ENCODE measurements at places on chromosomes 13 and 19.

DNA sequence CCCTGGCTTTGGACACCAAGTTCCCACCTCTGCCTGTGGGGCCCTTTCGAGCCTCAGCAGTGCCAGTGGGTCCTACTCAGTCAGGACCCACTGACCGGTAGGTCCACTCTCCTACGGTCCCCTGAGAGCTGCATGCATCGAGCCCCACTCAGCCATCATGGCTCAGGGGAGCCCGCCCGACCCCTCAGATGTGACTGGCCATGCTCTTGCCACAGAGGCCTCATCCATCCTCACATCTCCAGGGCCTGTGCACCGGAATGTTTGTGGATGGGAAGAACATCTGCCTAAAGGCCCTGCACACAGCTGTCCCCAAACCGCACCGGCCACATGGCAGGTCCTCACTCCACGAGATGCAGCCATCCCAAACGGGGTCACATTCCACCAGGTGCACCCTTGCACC lies 52.6 kb upstream of the C13orf46 start:
- no peak for DNase-seq

DNA sequence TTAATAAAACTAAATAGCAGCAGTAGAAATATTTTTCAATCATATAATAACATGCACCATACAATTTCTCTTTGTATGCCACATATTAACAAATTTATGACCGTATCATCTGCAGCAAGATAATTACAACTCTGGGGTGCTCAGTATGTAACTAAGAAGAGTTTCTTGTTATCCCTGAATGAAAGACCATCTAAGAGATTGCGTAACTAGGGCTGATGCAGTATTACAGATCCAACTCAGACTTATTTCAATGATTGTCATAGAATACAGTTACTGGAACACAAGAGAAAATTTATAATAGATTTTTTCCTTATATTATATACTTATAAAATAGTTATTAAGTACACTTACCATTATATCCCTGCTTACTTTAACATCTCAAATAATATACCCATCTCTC lies 305.1 kb downstream of the SLITRK1 start:
- DNase-seq, result no peak

DNA sequence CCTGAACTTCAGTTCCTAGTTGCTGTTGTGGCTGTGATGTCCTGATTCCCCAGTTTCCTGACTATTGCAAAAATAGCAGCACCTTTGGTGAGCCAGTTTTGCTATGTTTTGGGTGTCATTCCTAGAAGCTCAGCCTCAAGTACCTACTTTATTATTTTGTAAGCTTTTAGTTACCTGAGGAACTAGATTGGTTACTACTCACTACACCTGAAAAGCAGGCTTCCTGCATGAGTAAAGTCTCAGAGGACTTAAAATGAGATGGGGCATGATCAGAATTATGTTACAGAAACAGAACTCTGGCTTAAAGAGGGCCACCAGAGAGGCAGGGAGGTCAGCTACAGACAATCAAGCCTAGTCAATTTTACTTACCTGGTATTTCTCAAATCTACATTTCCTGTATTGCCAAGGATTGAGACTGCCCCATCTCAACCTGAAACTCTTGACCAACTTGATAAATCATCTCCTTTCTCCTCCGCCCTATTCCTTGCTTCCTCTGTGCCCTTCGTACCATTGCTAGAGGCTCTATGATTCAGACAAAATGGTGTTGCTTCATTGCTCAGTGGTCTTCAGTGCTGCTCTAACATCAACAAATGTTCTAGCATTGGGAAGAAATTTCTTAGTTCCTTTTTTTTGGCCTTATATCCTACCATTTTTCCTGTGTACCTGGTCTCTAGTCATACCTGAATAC lies 58.9 kb downstream of the RAP2A start:
- no peak for DNase-seq

DNA sequence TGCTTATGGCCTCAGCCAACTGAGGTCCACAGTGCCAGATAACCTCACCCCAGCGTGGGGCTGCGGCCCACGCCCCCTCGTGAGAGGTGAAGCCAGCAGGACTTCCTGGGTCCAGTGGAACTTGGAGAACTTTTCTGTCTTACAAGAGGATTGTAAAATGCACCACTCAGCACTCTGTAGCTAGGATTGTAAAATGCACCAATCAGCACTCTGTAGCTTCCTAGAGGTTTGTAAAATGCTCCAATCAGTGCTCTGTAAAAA lies 109.1 kb downstream of the AKAP11 start:
- DNase-seq, result no peak

DNA sequence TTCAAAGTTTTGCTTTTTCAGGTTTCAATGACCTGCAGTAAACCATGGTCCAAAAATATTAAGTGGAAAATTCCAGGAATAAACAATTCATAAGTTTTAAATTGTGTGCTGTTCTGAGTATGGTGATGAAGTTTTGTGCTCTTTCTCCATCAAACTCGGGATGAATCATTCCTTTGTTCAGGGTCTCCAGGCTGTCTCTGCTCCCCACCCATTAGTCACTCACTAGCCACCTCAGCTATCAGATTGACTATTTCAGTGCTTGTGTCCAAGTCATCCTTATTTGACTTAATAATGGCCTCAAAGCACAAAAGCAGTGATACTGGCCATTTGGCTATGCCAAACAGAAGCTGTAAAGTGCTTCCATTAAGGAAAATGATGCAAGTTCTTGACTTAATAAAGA lies 1140.4 kb downstream of the EFNB2 start:
- DNase-seq, result no peak

- no peak for DNase-seq
These were observed 651.2 kb upstream of the MIR17HG start for GRCh38 chr13:90696254-90696653.

DNA sequence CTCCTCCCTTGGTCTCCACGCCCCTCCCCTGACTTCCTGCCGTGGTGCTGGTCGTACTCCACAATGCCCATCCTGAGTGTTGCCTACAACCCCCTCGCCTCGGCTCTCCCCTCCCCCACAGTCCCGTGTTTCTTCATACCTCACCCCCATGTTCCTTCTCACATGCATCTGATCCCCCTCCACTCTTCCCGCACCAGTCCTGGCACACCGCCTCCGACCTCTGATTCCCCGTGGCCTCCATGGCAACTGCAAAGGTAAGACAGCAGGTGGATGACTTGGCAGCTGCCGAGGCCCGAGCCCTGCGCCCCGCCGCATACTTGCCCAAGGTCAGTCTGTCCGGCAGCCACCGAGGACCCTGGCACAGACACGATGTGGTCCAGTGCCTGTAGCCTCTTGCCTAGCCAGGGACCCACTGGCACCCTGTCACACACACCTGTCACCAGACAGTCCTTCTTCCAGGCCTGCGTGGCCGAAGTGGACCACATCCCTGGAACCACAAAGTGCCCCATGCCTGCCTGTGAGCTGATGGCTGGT lies 16.1 kb upstream of the SDHAF1 start:
- DNase-seq, result no peak

DNA sequence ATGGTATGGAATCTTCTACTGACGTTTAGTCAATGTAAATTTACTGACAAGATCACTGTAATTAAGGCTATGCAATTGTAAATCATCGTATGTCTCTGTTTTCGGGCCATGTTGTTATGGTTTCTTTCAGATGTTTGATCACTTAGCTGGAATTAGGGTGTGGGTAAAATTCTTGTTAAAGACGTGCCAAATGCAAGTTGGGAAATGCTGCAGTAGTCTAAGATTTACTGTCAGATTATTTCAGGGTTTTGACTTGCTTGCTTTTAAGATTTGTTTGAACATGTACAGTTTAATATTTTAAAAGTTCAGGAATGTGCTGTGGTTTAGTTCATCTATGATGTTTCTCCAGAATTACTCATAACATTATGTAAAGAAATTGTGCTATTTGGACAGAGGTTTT lies 10.8 kb downstream of the NDFIP2 start:
- DNase-seq, result no peak

GRCh38 chr19:14072535-14073260 lies at the start of gene MISP3:
TSS of gene MISP3 (plus strand) at chr19:14072786. CDS start at chr19:14073310, 524 bp downstream.
- DNase-seq, result no peak

DNA sequence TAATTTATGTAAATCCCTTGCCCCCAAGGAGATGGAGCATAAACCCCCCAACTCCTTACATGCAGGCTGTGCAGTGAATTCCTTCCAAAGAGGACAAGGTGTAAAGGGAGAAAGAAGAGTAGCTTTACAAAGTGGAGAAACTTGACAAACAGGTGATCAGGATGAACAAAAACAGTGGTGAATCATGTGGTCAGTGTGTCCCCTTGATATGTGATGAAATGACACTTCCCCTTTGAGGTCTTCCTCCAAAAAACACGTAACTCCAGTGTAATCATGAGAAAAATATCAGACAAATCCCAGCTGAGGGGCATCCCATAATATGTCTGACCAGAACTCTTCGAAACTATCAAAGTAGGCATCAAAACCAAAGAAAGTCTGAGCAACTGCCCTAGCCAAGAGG lies 29.5 kb upstream of the AKT2 start:
- DNase-seq, result no peak

- DNase-seq, result peak; percentile 26
These were observed 435 bp upstream of the ZNF382 start for GRCh38 chr19:36604656-36605100.

GRCh38 chr19:14164724-14165493 lies 28.5 kb upstream of the ASF1B start:
- DNase-seq, result no peak

- no peak for DNase-seq
These were observed 1.8 kb downstream of the DBP start for GRCh38 chr19:48635263-48635965.

DNA sequence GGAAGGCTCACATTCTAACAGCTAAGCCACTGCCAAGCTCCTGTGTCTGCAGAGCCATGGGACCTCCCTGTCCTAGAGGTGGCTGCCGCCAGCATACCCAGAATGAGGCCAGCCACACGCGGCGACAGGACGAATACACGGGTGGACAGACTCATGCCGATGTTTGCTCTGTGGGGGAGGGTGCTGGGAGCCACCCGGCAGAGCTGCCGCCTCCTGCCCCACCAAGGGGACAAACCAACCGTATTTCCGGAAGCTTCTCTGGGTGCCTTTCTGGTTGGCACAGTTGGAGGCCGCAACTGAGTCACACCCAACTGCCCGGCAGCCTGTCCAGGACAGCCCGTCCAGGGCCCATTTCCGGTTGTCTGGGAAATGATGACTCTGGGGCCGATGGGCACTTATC lies 20.3 kb downstream of the C13orf46 start:
- DNase-seq, result no peak

DNA sequence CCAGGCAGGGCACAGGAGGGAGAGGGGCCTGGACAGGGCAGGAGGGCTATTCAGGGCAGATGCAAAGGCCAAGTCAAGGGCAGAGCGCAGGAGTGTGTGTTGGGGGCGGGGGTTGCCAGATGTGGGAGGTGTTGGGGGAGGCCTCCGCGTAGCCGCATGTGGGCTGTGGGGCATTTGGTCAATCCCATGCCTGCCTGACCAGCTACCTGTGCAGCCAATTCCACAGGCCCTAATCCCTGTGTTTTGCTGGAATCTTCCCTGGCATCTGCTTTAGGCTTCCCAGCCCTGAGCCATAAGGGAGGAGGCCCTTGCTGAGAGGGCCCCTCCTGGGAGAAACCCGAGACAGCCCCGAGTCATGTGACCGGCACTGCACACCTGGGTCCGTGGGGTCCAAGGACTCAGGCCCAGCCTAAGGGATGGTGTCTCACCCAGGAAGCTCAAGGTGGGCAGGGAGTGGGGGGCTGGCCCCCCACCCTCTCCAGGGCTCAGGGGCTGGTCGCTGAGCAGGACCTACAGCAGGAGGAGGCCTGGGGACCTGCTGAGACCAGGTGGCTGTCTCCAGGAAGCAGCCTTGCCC lies 20.3 kb downstream of the RFX1 start:
- DNase-seq, result no peak

GRCh38 chr19:9969688-9969975 lies 33.3 kb upstream of the OLFM2 start:
- no peak for DNase-seq

DNA sequence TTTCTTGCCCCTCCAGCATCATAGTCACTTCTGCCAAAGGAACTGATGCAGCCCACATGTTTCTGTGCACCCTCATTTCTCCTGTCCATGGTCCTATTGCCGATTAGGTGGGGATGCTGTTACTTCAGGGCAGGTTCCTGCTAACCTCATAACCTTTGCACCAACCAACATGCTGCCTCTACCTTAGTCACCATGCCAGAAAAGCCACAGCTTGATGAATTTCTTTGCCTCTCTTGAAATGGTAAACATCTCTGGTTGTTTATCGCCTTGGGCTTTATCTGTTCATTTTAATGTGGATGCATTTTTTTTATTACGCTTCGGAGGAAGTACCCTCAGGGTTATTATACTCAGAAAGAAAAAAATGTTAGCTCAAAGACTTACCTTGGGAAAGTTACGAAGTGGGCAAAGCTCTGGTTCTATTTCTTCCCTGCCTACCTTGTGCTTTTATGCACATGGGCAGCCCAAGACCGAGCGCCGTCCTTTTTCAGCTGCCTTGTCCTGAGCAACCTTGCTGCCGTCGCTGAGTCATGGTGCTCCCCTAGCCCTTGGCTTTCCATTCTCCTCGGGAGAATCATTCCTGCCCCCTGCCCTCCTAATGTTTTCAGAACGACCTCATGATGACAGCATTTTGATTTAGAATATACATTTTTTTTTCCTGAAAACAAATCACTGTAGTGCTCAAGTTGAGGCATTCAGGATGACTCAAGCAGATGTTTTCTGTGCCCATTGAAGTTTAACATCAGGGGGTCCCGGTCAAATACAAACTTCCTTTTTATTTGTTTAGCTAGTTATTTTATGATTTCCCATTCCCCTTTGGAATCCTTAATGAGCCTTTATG lies 280.0 kb downstream of the SHISA2 start:
- no peak for DNase-seq

- DNase-seq, result no peak
These were observed 270.0 kb upstream of the PCDH20 start for GRCh38 chr13:61685682-61686012.

DNA sequence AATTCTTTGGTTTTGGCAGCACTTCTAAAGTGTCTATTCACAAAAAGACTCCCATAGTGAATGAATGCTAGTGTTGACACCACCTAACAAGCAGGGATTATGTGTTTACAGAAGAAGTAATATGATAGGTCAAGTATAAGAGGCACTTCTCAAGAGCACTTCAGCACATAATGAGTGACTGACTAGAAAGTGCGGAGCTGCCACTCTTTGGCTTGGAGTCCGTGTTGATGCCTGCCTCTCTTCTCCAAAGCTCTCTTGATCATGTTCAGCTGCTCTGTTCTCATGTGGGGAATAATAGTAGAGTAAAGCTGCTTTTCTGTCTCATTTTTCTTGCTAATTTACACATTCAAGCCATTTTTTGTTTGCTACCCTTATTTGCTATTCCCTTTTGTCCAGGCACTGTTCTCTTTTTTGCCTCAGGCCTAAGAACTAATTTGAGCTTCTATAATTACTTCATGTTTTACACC lies 22.7 kb upstream of the MAB21L1 start:
- no peak for DNase-seq

- DNase-seq, result no peak
These were observed 5.5 kb downstream of the RPL28 start for GRCh38 chr19:55391191-55391670.

GRCh38 chr13:72255908-72256307 lies 388.9 kb upstream of the DACH1 start:
- DNase-seq, result no peak

All from omental fat pad (tissue), 4 donors.